ENCODE measurements at places on chromosomes 2 and 18. TPM values are rescaled to one million over a fixed set of nuclear protein-coding genes. Genes with fewer than 3 reads are reported as not detected.

Gene LIMS3
- 1.2 TPM for total RNA-seq

Gene CXCR1
- 0.53 TPM for total RNA-seq

Gene NOL4
- total RNA-seq = 58.3 TPM

Gene PREPL
- total RNA-seq = 380 TPM

Gene CCDC148
- total RNA-seq = 9.3 TPM

Gene POTEJ
- total RNA-seq = not detected

Gene VAMP8
- 10.8 TPM for total RNA-seq

Gene ANTXR1
- total RNA-seq = 46.5 TPM

Gene ZNF385B
- total RNA-seq = 21.8 TPM

Gene ITGB6
- total RNA-seq = not detected

Gene DCC
- total RNA-seq = 23.0 TPM

Gene ECEL1
- total RNA-seq = 0.47 TPM

Gene DSEL
- total RNA-seq = 12.1 TPM

Gene GLB1L
- total RNA-seq = 6.7 TPM

Gene SPP2
- not detected for total RNA-seq

Gene ABCB11
- total RNA-seq = not detected

Gene C2orf49
- total RNA-seq = 28.4 TPM

Gene ABHD1
- 2.6 TPM for total RNA-seq

Gene KATNAL2
- total RNA-seq = 19.6 TPM

Gene CYP27A1
- 12.4 TPM for total RNA-seq

Gene B3GNT7
- 5.0 TPM for total RNA-seq

Gene CD28
- not detected for total RNA-seq

Gene MYOM1
- total RNA-seq = 9.4 TPM

Gene PDCD1
- total RNA-seq = not detected

Gene ADD2
- 232 TPM for total RNA-seq

Gene RASGRP3
- total RNA-seq = 33.1 TPM

Gene HTR2B
- total RNA-seq = not detected

Gene STAT4
- 29.2 TPM for total RNA-seq

Gene LYPD6B
- 3.4 TPM for total RNA-seq

Gene KCNG3
- total RNA-seq = 6.1 TPM

Gene HOXD12
- not detected for total RNA-seq

Gene COL3A1
- total RNA-seq = 1.4 TPM

Gene ZNF396
- total RNA-seq = 3.7 TPM
